ENCODE measurements at places on chromosomes 12 and 14.
A peak's percentile ranks its signal among the peaks of the same experiment; 100 is the strongest.

DNA sequence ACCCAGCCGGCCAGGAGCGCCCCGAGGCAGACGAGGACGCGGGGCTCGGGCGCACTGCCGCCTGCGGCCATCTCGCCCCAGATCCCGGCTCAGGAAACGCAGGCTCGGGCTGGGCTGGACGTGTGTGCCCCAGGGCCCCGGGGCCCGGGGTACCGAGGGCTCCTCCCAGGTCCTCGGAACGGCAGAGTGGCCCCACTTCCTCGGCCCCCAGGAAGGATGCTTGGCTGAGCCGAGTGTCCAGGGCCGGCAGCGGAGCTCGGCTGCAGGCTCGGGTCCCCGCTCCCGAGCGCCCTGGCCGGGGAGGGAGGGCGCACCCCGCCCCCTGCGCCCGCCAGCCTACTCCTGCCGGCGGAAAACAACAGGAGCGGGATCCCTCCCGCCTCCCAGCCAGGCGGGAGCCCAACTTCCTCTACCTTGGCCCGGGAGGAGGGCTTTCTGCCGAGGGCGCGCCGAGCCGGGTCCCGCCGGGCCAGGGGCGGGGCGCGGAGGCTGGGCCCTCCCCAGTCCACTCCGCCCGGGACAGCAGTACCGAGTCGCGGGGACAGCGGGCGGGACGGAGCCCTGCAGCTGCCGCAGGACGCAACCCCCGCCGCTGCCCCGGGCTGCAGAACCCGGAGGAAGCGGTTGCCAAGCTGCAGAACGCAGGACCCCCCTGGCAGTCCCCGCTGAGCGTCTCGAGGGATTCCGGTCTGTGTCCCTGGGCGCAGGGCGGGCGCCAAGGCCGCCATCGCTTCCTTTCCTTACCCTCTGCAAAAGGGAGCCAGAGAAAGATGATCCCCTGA lies at the start of gene VSIG10:
VSIG10 (minus strand) TSS at position 411 of the 782 bp plus-strand sequence; CDS start at position 71, 340 bp downstream.
- DNase-seq: peak; percentile 4

- peak; percentile 17 for DNase-seq
These were observed 129.3 kb upstream of the SSTR1 start for GRCh38 chr14:38078393-38078792.

- DNase-seq: no peak
These were observed 968 bp upstream of the ARID4A start for GRCh38 chr14:58297412-58297761.

- no peak for DNase-seq
These were observed 13.4 kb upstream of the SNX6 start for GRCh38 chr14:34643361-34643760.

DNA sequence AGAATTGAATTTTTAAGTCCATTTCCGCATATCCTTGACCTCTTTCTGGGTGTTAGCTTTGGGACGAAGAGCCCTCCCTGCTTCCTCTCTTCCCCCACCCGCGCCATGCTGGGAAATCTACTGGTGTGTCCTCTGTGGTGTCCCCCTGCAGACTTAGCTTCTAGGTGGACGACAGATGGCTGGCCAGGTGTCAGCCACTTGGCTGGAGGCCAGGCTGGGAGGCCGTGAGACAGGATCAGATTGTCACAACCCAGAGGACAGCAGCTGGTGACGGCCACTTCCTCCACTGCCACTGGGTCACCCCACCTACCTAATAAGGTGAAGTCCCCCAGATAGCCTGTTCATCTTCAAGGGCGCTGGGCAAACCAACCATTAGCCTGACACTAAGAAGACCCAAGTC lies 13.3 kb upstream of the DTX1 start:
- no peak for DNase-seq

DNA sequence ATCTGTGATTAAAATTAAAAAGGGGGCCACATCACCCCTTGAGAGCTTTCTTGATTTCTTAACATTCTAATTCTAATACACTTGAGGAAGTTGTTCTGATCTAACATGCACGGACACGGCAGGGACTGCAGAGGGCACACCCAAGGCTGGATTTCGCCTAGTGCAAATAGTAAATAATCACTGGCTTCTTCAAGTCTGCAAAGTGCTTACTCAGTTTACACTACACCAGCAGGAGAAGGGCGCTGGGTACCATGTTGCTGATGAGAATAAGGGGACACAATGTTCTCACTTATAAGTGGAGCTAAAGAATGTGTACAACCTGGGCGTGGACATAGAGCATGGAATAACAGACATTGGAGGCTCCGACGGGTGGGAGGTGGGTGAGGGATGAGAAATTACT lies 34.2 kb downstream of the TBX5 start:
- no peak for DNase-seq

DNA sequence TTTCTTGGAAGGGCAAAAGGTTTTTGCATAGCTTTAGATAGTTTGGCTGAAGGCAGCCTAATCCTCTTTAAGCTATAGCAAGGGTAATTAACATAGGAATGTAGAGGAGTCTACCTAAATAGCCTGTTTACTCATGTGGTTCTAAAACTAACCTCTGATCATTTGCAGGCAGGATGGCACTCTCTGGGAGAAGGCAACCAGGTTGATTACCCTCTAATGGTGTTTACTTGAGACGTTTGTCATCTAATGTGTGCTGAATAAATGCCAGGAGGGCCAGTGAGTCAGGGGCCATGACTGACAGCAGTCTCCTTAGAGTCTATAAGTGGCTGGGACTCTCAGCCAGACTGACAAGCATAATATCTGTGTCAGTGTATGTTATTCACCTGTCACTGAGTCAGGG lies 286.4 kb downstream of the PCNX1 start:
- DNase-seq: no peak

- DNase-seq: no peak
These were observed 1.6 kb downstream of the LRRC43 start for GRCh38 chr12:122184517-122184916.

DNA sequence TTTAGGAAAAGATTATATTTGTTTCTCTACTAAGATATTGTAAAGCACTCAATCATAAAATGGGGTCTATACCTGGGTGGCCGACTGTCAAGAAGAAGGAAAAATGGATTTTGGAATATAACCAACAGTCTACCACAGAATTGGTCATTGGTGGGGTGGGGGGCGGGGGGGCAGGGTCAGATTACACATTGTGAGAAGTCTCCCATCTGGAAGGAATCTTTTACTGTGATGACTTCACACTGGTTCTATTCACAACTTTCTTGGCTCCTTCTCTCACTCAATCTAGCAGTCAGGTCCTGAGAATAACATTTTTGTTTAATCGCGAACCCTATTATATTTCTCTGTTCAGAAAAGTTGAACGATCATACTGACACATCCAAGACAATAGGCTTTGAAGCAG lies 8.7 kb upstream of the CLEC4E start:
- no peak for DNase-seq

DNA sequence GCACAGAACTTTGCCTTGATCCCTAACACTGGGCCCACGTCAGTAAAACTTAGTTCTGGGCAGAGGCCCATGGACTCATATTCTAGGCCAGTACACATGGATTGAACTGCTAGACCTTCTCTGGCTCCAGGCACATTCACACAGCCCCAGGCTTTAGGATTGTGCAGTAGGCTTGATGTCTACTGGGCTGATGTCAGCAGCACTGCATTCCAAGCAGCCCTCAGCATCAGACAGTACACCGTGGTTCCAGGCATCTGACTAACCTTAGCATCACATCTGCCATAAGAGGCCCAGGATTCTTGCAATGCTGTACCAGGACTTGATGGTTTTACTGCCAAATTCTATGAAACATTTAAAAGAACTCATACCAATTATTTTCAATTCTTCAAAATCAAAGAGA lies 301.9 kb downstream of the CCER1 start:
- no peak for DNase-seq

GRCh38 chr12:100493396-100494012 lies 19.8 kb downstream of the NR1H4 start:
- no peak for DNase-seq

DNA sequence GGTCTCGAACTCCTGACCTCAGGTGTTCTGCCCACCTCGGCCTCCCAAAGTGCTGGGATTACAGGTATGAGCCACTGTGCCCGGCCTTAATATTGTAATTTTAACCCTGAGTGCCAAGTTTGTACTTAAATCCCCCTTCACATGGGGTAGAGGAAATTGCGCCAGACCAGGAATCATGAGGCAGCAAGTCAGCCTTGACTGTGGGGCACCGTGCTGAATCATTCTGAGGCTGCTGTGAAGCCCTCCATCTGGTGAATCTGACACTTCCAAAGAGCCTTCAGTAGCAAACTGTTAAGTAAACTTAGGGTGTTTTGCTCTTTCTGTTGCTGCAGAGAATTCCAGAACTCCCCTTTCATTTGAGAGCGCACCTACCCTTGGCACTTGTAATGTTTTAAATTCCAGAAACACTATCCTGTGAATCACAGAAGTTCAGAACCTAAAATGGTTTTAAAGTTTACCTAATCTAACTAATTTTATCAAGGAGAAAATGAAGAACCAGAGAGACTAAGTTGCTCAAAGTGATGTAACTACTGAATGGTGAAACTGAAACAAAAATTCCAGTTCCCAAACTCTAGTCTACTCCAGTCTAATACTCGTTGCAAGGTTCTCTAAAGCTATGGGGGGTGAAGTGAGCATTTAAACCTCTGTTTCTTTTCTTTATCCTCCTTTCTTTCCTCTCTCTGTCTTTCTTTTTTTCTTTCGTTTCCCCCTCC lies 7.5 kb downstream of the HEBP1 start:
- DNase-seq: no peak

DNA sequence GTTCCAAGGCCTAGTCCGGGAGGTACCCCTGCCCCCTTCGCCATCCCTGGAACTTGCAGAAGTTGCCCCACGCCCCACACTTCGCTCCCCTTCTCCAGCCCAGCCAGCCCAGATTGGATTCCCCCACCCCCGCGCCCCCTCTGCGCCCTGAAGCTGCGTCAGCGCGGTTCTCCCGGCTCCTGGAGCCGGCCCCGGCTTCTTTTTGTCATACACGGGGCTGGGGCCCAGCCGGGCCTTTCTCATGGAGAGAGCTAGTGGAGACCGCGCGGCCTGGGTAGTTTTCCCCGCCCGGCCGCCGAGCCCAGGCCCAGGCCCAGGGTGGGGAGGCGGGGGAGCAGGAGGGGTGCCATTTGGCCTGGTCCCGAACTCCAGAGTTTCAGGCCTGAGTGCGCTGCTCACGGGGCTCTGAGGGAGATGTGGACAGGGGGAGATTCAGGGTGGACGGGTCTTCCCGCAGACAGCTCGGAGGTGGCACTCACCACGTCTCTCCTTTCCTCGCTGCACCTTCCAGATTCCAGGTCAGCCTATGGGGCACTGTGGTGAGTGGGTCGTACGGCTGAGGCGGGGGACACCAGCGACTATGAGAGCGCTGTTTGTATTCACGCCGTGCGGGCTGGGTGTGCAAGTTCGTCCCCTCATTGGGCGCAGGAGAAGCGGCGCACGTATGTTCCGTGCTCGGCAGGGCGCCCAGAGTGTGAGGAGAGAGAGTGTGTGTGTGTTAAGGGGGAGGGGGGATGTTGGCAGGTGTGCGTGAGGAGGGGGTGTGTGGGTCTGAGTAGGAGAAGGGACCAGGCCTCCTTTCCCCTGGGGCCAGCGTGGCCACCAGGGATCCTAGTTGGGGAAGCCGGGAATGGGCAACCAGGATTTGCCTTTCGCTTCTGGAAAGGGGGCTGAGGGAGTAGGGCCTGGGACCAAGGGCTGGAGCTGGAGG lies 785 bp upstream of the LHX5 start:
- DNase-seq: no peak

GRCh38 chr14:26598081-26598671 lies 343 bp upstream of the NOVA1 start:
- DNase-seq: no peak

DNA sequence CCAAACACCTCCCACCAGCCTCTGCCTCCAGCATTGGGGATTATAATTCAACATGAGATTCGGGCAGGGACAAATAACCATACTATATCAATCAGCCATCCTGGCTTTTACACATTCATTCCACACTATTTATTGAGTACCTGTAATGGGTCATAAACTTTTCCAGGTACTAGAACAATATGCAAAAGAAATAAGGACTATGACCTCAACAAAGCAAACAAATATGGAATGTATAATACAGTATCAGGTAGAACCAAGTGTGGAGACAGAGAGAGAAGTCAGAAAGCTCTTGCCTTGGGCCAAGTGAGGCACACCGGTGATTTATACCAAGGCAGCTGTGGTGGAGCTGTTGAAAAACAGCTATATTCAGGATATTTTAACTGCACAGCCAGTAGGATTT lies 116.3 kb downstream of the TSPAN8 start:
- no peak for DNase-seq

- DNase-seq: no peak
These were observed 32.7 kb downstream of the JAG2 start for GRCh38 chr14:105135700-105136395.

DNA sequence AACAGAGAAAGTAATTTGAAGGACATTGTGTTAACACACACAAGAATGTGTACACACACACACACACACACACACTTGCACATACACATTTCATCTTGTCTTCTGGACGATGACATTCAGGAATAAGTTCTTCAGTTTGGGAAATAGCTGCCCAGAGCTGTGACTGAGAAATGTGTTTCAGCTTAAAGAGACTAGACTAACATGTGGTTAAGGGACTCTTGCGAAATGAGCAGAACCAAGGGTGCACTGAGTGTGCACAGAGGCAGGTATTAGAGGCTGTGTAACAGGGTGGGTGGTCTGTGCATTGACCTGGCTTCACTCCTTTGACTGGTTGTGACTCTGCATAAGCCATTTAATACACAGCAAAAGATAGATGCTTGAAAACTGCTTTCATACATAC lies 29.4 kb upstream of the KCNA5 start:
- no peak for DNase-seq

GRCh38 chr12:2347844-2348481 lies 295.2 kb downstream of the CACNA1C start:
- DNase-seq: no peak

GRCh38 chr12:68374307-68374982 lies 42.3 kb upstream of the MDM1 start:
- DNase-seq: no peak

- DNase-seq: no peak
These were observed 48.9 kb upstream of the RIN3 start for GRCh38 chr14:92464716-92465115.

GRCh38 chr14:50260511-50260910 lies 29.1 kb upstream of the SOS2 start:
- DNase-seq: peak; percentile 58

- DNase-seq: no peak
These were observed 2.4 kb upstream of the ADCY4 start for GRCh38 chr14:24337144-24337823.

- no peak for DNase-seq
These were observed 594.3 kb downstream of the LRFN5 start for GRCh38 chr14:42200957-42201356.

Measured in OCI-LY7 (cell line).